ENCODE measurements at places on chromosomes 16 and 17. TPM values are rescaled to one million over a fixed set of nuclear protein-coding genes. Genes with fewer than 3 reads are reported as not detected.

RAI1 gene
- 21.8 TPM for polyA plus RNA-seq

DPEP3 gene
- 0.06 TPM for polyA plus RNA-seq

TNFRSF13B gene
- polyA plus RNA-seq = not detected

FNDC8 gene
- polyA plus RNA-seq = 0.17 TPM

MEOX1 gene
- 15.1 TPM for polyA plus RNA-seq

RHBDF2 gene
- 9.5 TPM for polyA plus RNA-seq

EVI2A gene
- 1.8 TPM for polyA plus RNA-seq

DPEP2 gene
- 0.71 TPM for polyA plus RNA-seq

CACNG1 gene
- not detected for polyA plus RNA-seq

ANKRD40CL gene
- 0.37 TPM for polyA plus RNA-seq

PHOSPHO1 gene
- 1.8 TPM for polyA plus RNA-seq

TEX19 gene
- not detected for polyA plus RNA-seq

SCNN1B gene
- polyA plus RNA-seq = 31.7 TPM

ARRB2 gene
- polyA plus RNA-seq = 32.3 TPM

RAMP2 gene
- polyA plus RNA-seq = 111 TPM

CPHXL2 gene
- polyA plus RNA-seq = 0.05 TPM

HOXB7 gene
- 44.0 TPM for polyA plus RNA-seq

HS3ST3A1 gene
- 3.4 TPM for polyA plus RNA-seq
